ENCODE measurements at places on chromosomes 4 and X.

- DNase-seq = no peak
These were observed 3.0 kb downstream of the RASSF6 start for GRCh38 chr4:73617256-73617655.

GRCh38 chr4:39390603-39391002 is 16.1 kb upstream of the KLB start:
- no peak for DNase-seq

DNA sequence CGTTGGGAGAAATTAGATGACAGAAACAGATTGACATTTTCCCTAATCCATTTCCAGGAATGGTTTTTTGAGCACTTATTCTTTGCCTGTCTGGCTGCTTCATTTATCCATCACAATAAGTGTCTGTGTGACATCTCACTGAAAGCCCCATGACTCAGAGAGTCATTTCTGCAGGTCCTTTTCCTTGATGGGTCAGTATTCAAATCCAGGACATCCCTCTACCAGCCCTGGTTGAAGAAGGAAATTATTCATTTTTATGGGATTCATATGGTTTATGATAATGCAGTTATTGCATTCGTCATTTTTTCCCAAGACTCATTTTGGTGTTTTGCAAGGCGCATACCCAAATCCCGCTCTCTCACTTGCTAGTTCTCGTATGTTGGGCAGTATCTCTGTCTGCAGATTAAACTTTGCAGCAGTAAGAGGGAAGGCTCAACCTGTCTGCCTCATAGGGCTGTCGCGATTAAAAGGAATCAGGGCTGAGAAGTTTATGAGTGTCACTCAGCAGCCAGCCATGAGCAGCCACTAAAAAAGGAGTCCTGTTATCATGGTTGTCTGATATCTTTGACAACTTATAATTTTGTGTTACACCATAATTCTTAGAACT is 44.0 kb downstream of the GYG2 start:
- DNase-seq = no peak

GRCh38 chr4:99062120-99062519 is 26.5 kb downstream of the ADH5 start:
- no peak for DNase-seq

DNA sequence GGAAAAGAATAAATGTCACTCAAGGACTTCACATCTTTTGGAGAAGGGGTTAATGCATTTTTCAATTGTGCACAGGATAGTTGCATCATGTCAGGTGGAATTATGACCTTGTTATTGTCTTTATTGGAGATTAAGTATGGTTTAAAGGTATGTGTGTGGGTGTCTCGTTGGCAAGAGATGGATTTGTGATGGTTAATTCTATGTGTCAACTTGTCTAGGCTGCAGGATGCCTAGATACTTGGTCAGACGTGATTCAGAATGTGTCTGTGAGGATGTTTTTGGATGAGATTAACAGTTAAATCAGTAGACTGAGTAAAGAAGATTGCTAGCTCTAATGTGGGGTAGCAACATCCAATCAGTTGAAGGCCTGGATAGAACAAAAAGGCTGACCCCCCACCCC is 42.2 kb upstream of the HSD17B10 start:
- no peak for DNase-seq

- no peak for DNase-seq
These were observed 90.3 kb downstream of the CXXC4 start for GRCh38 chr4:104404361-104404760.

DNA sequence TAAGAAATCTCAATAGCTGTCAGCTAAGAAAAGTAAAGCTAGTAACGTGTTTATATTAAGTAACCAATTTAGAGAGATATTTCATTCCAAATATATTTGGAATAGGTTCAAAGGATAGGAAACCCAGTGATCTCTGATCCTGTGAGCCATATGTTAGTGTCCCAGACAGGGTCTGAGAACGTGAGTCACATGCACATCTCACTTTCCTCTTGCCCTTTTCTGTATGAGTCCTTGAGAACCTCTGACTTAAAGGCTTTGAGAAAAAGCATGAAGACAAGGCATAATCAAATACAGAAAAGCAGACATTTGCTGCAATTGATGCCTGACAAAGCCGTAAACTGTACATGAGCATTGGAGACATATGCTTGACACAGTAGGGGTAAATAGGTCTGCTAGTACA is 655.1 kb upstream of the ADGRL3 start:
- DNase-seq = no peak

DNA sequence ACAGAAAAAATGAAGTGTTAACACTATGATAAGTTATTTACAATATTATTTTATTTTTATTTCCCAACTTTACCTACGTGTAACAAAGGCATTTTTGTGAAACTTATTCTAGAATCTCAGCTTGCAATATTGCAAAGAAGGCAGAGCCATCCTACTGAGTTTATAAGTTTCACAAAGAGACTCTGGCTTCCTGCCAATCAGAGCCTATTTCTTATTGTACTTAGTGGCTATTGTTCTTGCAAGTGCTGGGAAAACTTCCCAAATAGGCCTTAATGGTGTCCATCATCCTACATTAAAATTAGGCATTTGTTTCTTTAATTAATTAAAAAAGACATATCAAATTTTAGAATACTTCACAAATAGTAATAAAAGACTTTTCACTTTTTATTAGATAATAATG is 233.2 kb downstream of the EPHA5 start:
- DNase-seq = peak; percentile 5

DNA sequence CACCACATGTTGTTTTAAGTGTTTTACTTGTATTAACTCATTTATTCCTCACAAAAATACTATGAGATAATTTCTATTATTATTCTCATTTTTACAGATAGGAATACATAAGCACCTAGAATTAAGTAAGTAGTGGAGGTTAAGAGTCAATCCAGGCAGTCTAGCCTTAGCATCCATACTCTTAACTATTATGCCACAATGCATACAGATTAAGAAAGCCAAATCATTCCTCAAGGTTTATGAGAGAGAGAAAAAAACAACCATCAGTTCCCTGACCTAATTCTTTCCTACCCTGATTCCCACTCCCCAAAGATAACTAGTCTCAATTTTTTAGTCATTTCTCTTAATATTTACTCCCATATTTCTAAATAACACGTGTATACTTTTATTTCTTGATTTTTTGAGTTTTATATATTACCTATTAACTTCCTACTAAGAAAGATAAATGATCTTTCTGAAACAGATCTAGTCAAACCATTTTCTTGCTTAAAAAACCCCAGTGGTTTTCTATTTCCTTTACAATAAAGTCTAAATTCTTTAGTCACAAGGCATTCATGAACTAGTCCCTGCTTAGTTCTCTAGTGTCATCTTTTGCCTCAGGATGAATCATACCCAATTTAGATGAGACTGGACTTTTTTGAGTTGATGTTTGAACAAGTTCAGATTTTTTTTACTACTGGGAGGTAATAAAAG is 16.0 kb downstream of the UBA6 start:
- DNase-seq = peak; percentile 55

- no peak for DNase-seq
These were observed 101.0 kb downstream of the SCD5 start for GRCh38 chr4:82697561-82697960.

Measured in fibroblast of skin of scalp (primary cell).